ENCODE measurements at places on chromosomes 7 and 10.

DNA sequence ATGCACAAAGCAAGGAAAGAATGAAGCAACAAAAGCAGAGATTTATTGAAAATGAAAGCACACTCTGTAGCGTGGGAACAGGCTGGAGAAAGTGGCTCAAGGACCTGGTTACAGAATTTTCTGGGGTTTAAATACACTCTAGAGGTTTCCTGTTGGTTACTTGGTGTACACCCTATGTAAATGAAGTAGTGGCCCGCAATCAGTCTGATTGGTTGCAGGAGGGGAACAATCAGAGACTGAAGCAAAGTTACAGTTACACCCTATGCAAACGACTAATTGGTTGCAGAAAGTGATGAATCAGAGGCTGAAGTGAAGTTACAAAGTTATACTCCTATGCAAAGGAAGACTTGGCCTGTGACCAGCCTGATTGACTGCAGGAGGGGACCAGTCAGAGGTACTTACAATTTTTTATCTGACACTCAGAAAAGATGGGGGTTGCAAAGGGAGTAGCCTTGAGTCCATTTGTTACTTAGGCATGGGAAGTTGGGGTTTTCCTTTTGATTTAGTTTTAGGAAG lies 3.6 kb upstream of the MTPN start:
- DNase-seq, result peak; percentile 61

DNA sequence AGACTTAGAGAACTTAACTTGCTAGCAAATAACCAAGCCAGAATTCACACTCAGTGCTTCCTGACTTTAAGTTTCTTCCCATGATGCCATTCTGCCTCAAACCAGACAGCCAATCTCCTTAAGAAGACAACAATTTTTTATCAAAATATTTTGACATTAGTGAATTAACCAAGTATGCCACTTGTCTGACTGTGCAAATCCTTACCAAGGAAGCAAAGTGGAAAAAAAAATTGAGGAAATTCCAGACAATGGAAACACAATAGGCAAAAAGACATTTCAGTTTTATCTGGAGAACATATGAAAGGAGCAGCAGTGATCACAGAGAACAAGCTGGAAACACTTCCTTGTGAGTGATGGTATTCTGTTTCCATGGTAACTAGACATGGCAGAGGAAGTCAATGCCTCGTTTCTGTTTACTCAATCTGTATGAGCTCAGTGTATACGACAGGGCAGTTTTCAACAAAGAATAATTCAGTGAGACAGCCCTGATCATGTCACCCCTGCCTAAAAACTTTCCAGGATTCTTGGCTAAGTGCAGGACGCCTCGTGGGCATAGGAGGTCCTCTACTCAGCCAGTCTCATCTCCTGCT lies 114.2 kb downstream of the DYNC1I1 start:
- DNase-seq, result peak; percentile 60

DNA sequence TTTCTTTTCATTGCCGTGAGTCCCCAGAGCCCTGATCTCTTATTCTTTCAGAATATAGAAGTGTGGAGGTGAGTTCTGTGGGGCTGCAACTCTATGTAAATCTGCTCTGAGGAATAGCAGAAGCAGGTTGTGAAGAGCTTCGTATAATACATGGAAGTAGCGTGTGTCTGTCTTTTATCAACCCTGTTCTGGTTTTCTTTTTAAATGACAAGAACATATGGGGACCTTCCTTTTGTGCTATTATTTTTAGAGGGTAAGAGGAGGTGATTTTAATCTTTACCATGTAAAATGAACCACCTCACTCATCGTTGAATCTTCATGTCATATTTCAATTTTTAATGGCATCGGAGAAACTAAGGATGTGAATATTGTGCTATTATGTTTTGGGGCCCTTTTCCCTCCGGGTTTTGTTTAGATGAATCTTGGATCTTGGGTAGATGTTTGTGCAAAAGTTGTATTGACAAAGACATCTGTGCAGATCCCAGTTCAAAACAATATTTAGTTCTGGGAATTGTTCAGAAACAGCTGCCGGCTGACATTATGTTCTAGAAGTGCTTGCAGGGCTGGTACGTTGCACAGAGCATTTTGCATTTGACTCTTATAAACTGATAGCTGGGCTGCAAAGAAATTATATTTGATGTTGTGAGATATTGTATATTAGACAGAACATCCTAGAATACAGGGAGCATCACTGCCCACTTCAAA lies 46.7 kb downstream of the PLXDC2 start:
- DNase-seq, result no peak

GRCh38 chr7:27134392-27134791 lies 3.8 kb upstream of the HOXA4 start:
- peak; percentile 52 for DNase-seq

DNA sequence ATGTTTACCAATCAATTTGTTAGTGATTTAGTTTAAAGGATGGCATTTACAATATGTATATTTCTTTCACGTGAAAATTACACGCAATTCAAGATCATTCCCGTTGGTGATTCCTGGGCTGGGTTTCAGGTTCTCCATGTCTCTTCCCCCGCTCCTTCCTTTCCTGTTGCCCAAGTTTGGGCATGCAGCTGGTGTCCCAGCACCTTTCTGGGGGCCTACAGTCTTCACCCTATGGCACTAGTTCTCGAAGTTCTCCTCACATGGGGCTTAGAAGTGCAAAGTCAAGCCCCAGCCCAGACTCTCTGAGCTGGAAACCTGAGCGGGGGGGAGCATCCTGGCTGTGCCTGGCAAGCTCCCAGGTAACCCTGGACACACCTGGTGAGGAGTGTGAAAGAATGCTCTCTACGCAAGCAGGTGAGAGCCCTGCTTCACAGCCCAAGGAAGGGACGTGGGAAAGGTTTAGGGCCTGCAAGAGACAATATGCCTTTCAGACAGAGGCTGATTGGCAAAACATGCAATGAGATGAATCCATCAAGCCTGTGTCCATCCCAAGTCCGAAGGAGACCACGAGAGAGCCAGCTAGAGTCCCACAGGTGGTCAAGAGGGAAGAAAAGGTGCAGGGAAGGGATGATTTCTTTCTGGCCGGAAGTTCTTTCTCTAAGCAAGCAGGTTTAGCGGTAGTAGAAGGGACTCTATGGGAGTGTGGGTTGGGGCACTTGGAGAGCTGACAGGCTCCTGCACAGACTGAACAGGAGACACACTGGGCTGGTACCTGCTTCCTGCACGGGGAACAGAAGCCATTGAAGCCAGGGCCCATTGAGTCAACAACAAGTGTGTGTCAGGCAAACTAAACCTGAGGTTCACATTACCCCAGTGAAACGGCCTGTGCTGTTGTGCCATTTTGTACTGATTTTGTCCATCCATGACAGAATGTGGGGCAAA lies 131.1 kb downstream of the ADARB2 start:
- no peak for DNase-seq

- DNase-seq, result no peak
Observed at GRCh38 chr10:67858971-67859370, 21.0 kb upstream of the DNAJC12 start.

- no peak for DNase-seq
Observed at GRCh38 chr10:96619120-96619519, 32.3 kb upstream of the TM9SF3 start.

DNA sequence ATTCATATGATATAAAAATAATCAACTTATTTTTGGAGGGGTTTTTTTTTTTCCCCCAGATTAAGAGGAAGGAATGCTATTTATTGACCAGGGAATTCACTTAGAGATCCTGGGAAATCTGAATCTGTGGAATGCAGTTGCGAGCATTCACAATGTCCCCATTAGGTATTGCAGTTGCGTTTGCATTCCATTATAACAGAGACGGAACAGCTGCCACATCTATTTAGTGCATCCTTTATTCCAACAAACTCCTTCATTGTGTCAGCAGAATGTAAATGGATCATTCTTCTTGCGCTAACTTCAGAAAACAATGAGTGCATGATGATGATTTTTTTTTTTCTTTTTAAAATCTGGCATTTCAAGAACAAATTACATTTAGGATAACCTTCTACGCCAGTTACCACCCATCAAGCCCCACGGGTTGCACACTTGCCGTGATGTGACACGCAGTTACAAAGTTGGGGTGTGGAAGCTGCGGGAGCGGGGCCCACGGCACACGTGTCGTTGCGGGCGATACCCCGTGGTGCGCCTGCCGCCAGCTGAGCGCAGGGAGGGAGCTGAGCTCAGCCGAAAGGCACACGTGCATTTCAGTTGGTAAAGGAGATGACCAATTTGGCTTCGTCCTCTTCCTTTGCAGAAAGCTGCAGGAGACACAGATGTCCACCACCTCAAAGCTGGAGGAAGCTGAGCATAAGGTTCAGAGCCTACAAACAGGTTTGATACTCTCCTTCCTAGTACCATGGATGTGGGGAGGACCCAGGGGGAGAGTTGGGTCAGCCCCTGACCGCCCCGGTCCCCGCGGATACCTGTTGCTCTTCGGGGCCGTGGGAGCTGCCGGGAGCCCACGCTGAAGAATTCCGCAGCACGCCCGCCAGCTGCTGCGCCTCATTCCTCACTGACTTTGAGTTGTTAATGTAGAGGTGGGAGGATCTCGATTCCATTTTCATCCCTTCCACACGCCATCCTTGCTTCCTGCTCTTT lies 175.3 kb upstream of the SH2B2 start:
- peak; percentile 20 for DNase-seq

- no peak for DNase-seq
Observed at GRCh38 chr7:36226151-36226550, 73.1 kb downstream of the EEPD1 start.

- DNase-seq, result no peak
Observed at GRCh38 chr7:111887734-111888133, 318.5 kb downstream of the DOCK4 start.

GRCh38 chr7:100247152-100247757 lies 27.5 kb downstream of the PVRIG start:
- DNase-seq, result peak; percentile 53

- DNase-seq, result no peak
Observed at GRCh38 chr7:37097983-37098382, 350.7 kb downstream of the ELMO1 start.

- no peak for DNase-seq
Observed at GRCh38 chr10:1696106-1696505, 41.2 kb downstream of the ADARB2 start.

All from cardiac fibroblast (primary cell).